ENCODE measurements at places on chromosomes 4 and X. TPM values are rescaled to one million over a fixed set of nuclear protein-coding genes. Genes with fewer than 3 reads are reported as not detected.

Gene CFAP299
- polyA plus RNA-seq, result 4.7 TPM

Gene LRAT
- polyA plus RNA-seq, result 0.80 TPM

- DNase-seq, result no peak
These were observed 128.6 kb downstream of the SHROOM3 start for GRCh38 chr4:76563454-76564122.

DNA sequence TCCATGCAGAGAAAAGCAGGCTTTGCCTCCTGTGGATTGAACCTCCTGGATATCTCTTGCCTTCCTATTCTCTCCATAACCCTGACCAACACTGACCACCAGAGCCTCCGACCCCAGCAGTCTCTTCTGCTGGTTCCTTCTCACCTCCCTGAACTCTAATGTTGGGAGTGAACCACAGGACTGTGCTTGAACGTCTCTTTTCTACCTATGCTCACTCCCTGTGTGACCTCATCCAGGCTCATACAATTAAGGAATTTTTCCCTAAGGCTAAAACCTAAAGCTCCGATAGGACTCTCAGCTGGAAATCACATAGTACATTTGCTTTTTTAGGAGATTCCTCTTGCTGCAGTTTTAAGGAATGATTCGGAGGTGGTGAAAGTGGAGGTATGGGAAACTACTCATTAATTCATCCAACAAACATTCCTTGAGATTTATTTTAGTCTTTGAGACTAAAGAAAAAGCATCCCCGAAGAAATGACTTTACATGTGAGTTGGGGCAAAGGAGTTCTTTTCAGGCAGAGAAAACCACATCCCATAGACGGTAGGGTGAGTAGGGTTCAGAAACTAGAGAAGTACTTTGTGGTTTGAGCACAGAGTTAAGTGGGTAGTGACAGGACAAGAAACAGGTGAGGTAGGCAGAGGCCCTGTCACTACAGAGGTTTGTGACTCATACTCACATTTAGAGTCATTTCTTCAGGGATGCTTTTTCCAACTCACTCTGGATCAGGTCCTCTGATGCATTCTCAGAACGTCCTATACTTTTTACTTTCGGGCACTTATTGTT lies 30.8 kb downstream of the NDNF start:
- DNase-seq, result no peak

- no peak for DNase-seq
These were observed 5.0 kb upstream of the RP2 start for GRCh38 chrX:46831765-46832327.

DNA sequence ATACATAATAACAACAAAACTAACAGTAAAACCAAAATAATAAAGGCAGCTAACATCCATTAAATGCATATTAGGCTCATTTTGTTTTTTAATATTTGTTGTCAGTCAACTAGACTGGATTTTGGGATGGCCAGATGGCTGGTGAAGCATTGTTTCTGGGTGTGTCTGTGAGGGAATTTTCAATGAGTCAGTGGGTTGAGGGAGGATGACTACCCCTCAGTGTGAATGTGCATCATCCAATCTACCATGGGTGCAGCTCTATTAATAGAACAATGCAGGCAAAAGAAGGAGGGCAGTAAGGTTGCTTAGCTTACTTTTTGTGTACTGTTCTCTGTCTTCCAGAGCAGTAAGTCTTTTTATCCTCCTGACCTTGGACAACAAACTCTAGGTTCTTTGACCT lies 484.2 kb upstream of the HS3ST1 start:
- DNase-seq, result no peak

DNA sequence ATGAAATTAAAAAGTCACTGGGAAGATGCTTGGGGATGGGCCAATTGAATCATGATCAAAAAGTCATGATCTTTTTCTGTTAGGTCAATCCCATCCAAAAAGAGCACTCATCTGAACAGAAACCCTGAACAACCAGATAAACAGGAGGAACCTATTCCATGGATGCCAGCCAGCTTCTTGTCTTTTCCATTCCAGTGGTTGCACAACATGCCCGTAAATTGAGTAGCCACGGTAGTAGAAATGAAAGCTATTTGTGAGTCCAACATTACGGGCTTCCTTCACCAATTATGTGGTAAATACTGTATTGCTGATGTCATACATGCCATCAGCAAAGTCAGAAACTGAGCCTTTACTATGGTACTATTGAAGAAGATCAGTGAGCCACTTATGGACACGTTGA lies 982.4 kb upstream of the HS3ST1 start:
- no peak for DNase-seq

DNA sequence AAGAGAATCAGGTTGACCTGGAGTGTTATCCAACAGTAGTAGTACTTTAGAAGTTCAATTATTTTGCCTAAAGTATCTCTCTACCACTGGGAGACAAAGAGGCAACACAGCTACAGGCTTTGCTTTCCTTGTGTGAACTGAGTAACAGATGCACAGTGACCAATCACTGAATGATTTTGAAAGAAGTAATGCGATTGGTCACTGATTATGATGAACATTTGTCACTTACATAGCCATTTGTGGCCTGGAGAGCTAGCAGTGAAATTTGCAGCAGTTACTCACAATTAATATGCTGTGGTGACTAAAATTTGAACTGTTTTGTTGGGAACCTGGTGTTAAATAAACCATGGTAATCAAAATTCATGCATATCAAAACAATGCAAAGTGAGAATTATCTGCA lies 508.7 kb upstream of the DIPK2B start:
- DNase-seq, result no peak

DNA sequence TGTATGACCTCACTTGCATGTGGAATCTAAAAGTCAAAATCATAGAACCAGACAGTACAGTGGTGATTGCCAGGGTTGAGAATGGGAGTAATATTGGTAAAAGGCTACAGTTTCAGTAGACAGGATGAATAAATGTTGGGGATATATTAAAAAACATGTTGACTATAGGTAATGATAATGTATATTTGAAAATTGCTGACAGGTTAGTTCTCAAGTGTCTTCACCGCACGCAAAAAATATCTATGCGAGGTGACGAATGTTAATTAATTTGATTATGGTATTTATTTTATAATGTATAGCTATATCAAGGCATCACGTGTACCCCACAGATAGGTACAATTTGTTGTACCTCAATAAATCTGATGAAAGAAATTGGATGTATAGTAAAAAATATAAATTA lies 909.6 kb upstream of the NDST4 start:
- no peak for DNase-seq

GRCh38 chrX:122565952-122566351 lies 618.1 kb upstream of the GRIA3 start:
- DNase-seq, result no peak
